ENCODE measurements at places on chromosomes 3 and 15.

DNA sequence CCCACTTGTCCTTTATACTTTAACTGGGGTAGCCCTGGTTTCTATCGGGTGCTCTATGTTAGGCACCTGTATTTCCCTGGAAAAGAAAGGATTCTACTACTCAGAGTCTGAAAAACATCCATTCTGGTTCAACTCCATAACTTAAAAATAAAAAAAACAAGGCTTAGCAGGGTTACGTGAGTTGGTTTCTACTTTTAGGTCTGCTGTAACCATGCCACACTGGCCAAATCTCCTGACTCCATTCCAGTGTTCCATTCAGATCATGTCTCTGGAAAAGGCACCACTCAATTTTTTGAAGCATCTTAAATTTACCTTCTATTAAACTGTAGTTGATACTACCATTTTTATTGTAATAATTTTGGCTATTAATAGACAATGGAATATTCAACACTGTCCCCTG lies 62.1 kb downstream of the CAPN3 start:
- DNase-seq: no peak

GRCh38 chr3:102741105-102741504 lies 306.3 kb downstream of the ZPLD1 start:
- DNase-seq: no peak

DNA sequence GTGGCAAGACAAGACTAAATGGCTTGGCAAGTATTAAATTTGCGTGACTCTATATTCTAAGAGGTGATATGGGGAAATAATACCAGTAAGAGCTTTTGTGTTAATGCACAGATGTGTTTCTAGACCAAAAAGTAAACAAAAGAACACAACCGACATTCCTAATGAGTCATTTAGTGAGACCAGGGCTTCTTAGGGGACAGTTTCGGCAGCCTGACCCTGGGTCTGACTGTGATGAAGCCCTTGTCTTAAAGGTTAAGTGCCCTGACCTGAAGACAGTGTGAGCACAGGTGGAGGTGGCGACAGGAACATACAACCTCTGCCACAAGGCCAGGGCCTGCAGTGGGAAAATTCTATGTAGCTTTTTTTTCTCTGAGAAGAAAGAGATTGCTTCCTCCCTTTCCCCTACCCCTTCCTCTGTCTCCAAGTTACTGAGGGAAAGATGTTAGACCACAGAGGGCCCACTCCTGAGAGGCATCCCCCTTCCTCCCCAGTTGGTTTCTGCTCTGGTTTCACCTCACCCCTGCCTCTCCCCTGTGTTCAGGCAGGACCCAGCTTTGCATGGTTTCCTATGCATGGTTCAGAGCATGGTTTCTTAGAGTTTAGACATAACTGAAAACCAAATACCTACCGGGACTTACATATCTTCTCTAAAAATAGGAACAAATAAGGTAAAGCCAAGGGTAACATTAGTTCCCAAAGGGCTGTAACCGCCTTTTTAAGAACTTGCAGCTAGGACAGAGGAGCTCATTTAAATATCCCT lies 24.8 kb upstream of the CMTM7 start:
- DNase-seq: peak; percentile 13

- no peak for DNase-seq
These were observed 406.9 kb downstream of the OXSM start for GRCh38 chr3:26196781-26197180.

- no peak for DNase-seq
These were observed 96.7 kb upstream of the TP63 start for GRCh38 chr3:189534531-189534930.

- DNase-seq: no peak
These were observed 29.4 kb downstream of the STARD5 start for GRCh38 chr15:81294516-81294880.

DNA sequence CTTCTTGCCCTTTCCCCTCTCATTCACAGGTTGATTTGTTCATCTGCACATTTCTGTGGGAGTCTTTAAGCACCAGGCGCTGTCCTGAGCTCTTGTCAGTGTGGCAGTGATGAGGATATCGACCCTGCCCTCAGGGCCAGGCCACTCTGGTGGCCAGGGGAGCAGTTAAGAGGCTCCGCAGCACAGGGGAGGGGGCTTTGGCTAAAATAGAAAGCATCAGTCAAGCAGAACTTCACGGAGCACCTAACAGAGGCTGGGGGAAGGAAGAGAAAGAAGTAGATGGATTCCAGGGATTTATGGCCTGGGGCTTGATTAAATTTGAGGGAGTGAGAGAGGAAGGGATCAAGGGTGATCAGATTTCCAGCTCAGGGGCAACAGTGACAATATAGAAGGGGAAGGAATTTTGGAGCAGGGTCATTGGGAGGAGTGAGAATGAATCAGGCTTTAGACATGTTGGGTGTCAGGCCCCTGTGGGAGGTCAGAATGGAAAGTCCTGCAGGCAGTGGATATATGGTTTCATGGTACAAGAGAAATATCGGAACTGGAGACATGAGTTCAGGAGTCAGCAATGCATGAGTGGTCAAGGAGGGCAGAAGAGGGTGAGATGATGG lies 73.0 kb upstream of the GLCE start:
- DNase-seq: no peak

DNA sequence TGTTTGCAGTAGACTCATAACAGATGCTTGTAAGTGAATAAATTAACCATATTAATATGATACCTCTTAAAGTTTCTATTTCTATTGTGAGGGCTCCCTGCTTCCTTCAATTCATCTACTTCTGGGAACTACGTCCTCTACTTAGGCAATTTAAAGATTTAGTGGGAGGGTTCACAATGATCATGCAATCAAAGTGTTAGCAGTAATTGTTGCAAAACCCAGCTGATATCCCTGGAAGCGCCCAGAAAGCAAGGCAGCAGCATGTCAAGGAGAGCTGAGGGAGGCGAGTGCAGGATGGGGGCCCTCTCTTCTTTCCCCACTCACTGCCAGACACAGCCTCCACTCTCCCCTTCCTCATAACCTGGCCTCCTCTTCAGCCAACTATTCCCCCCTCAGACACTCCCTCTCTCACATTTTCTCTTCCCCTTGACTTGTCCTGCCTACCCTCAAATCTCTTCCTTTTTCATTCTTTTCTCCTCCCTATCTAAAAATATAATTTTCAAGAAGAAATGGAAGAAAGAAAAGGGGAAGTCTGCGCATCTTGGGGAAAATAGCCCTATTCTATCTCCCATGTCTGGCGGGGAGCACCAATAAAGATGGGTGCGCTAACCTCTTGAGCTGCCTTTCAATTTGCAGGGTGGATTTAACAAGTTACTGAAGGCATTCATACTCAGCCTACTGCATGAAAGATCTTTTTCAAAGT lies 6.6 kb downstream of the TMEM212 start:
- no peak for DNase-seq

DNA sequence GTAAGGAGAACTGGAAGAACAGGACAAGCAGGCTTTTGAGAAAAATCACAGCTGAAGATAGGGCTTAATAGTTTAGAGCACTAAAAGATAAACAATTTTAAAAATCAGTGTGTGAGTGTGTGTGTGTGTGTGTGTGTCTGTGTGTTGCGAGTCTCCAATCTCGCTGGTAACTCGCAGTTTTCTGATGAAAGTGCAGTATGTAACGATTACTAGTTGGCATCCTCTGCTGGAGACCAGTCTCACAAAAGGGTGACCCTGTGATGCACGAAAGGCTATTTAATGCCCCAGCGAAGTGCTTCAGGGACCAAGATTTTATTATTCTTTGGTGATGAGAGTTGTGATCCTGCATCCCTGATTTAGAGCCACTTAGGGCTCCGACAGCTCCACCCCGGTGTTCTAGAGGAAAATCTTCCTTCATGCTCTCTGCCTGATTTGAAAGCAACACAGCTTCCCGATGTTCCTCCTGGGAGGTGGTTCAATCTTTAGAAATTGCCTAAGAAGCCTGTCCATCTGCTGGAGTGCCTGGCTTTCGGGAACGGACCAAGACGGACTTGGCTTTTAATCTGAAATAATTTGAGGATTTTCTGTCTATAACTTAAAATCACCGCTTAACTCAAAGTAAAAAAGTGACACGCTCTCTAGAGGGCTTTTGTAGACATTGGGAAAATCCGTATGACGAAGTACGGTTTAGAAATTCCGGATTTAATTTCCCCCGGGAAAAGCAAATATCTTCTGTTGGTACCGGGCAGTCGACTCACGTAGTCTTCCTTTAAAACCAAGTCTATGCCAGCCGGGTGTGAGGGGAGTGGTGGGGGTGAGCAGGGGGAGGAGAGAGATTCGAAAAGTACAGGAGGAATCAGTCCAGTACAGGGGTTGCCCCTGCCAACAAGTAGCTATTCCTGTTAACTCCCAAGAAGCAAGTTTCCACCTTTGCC lies 1.1 kb upstream of the ALCAM start:
- DNase-seq: no peak

GRCh38 chr3:41819236-41819635 lies 142.7 kb downstream of the ULK4 start:
- no peak for DNase-seq

DNA sequence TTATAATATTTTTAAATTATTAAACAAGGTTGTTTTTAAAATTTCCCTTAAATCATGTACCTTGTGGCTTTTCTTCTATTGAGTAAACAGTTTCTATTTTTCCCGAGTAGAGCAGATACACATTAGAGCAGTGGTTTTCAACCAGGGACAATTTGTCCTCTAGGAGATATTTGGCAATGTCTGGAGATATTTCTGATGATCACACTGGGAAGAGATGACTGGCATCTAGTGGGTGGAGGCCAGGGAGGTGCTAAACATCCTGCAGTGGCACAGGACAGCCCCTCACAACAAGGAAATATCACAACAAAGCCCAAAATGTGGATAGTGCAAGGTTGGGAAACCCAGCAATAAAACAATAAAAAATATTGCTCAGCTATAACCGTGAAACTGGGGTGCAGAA lies 113.0 kb upstream of the PTPRG start:
- no peak for DNase-seq

Measured in GM06990 (cell line).